ENCODE measurements at places on chromosomes 3 and 15.
A peak's percentile ranks its signal among the peaks of the same experiment; 100 is the strongest.

- DNase-seq = no peak
Measured at GRCh38 chr3:167030082-167030725, 349.9 kb downstream of the ZBBX start.

DNA sequence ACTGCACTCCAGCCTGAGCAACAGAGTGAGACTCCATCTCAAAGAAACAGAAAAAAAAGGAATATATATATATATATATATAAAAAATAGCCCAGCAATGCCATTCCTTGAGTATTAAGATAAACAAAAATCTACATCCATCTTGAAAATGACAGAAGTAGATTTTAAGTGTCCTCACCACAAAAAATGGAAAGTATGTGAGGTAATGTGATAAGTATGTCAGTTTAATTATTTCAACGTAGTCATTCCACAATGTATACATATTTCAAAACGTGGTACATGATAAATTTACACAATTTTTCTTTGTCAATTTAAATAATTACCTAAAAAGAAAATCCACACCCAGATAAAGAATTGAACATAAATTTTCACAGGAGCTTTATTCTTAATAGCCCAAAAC is 54.9 kb downstream of the HCN4 start:
- no peak for DNase-seq

GRCh38 chr3:46406788-46407611 is at the start of the genes CCR5AS and CCRL2:
Gene CCR5AS, minus strand, starts transcription at chr3:46407066.
Gene CCRL2, plus strand, starts transcription at chr3:46407259. Its CDS starts 821 bp downstream, at chr3:46408080.
- DNase-seq = peak; percentile 64

- no peak for DNase-seq
Measured at GRCh38 chr15:96500508-96500907, 170.0 kb downstream of the NR2F2 start.

DNA sequence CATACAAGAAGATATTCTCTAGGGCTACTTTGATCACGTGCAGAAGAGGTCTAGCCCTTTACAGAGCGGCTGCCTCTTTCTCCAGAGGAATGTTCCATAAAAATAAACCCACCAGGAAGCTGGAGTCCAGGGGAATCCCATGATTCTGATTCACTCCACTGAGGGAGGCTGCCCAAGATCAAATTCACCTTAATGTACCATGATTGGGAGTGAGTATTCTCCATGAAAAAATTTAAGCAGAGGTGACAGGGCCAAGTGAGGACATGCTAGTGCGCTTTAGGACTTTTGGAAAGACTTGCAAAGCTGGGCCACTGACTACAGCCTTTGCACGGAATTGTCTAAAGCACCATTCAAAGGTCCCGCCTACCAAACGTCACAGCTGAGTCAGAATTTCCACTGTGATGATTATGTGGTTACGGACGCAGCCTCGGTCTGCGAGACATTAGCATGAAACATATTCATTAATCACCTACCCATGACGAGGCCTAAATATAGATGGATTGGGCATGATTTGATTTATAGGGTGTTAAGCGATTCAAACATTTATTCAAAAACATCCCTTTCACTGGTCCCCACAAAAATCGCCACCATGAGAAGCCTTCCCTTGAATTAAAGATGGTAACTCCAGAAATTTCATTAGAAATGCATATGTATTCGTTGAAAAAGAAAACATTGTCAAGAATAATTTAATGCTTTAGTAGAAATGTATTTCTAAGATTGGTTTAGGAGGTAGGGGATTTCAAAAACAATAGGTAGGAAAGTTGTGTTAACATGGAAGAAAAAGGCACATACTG is 152.6 kb downstream of the GREM1 start:
- no peak for DNase-seq

- no peak for DNase-seq
Measured at GRCh38 chr15:68405378-68406250, 26.3 kb downstream of the ITGA11 start.

Measured in activated naive CD8-positive, alpha-beta T cell treated with anti-CD3 and anti-CD28 coated beads, Interleukin-2, amount 10 ng/mL, durations not matched to agents 7 days and 5 days (primary cell).